Endodermal cell (in vitro differentiated cells): ENCODE measurements at places on chromosomes 3 and 15. TPM values are rescaled to one million over a fixed set of nuclear protein-coding genes. Genes with fewer than 3 reads are reported as not detected.

DNA sequence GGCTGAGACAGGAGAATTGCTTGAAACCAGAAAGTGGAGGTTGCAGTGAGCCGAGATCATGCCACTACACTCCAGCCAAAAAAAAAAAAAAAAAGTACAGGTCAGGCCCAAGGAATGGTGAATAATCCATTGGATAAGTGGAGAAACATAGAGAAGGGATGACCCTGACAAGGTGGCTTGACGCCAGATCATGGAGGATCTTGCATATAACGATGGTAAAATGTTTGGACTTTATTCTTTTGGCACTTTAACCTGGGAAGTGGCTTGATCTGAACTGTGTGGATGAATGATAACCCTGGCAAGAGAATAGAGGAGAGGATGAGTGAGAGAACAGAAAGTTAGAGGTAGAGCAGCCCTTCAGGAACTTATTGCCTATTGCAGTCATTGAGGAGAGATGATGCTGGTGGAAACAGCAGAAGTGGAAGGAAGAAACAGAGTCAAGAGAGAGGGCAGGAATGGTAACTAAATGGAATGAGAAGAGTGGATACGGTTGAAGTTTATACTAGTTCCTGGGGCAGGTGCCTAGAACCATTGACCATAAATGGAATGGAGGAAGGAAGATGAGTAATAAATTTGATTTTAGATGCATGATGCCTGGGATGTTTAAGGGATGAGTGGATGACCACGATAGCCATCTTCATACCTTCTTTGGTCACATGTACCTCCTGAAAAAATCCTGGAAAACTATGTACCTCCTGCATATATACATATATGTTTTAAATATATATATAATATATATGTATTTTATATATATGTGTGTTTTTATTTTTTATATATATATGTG lies 57.8 kb downstream of the BLM start:
- H3K4me3 ChIP-seq: no peak overlapping the region
- no peaks in the 10 kb centered on the region for H3K4me1 ChIP-seq
- H3K27ac ChIP-seq: no peak overlapping the region
- peaks cover 21% of the 10 kb centered on the region for H3K36me3 ChIP-seq

DNA sequence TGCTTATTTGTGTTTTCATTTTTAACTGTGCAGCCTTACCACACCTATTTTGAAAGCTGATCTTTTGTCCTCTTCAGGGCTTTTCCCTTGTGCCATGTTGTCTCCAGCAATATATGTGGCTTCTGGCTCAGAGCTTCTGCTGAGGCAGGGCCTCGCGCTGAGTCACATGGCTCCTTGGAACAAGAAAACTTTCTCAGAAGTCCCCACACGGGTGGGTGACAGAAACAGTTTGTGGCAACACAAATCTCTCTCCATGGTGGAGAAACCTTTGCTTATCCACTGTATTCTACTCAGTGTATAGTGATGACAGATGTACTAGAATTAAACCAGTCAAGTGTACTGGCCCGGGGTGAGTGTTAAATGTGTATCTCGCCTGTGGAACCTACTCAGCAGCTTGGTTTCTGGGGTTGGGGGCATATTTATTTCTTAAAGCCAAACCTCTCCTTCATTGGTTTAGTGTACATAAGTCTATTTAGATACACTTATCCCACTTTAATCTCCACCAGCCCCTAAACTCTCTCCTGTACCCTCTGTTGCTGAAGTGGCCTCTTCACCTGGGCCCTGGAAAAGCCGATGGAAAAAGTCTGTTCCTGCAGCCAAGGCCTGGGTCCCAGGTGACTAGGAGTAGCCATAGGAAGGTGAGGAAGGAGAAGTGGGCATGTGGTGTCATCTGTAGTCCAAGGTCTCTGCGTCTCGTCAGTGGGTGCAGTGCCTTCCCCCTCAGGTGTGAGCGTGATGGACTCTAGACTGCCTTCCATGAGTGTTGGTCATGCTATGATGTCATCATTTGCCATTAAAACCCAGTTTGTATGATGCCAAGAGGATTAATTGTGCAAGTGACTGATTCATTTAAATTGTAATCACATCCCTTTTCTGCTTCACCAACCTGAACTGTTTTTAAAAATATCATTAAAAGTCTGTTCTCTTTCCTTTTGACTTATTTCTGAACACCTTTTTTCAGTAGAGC lies 3.2 kb upstream of the FBXL22 start:
- H3K27ac ChIP-seq: no peak overlapping the region
- no peak overlapping the region for H3K4me3 ChIP-seq
- H3K36me3 ChIP-seq: peaks cover 48% of the 10 kb centered on the region
- DNase-seq: no peak

- no peak for DNase-seq
- peak overlapping the region; percentile 93 for H3K4me3 ChIP-seq
- no peaks in the 10 kb centered on the region for H3K27me3 ChIP-seq
Measured at GRCh38 chr15:76310475-76311099, 682 bp downstream of the ETFA start.

DNA sequence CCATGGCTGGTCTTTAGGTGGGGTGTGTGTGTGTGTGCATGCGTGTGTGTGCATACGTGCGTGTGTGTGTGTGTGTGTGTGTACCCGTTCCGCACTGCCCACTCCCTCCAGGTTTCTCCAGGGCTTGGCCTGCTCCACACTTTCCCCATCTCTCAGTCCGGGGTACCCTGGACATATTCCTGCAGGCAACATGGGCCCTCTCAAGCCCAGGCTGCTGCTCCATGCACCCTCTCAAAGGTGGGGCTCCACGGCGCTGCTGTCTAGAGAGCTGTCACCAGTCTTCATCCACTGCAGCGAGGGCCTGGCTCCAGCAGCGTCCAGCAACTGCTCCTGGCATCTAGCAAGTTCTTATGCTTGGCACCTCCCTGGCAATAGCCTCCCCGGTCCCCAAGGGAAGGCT lies 86.1 kb downstream of the ATP10A start:
- DNase-seq: no peak
- H3K27ac ChIP-seq: no peak overlapping the region
- H3K4me1 ChIP-seq: no peaks in the 10 kb centered on the region
- no peak overlapping the region for H3K4me3 ChIP-seq
- no peaks in the 10 kb centered on the region for H3K27me3 ChIP-seq

DNA sequence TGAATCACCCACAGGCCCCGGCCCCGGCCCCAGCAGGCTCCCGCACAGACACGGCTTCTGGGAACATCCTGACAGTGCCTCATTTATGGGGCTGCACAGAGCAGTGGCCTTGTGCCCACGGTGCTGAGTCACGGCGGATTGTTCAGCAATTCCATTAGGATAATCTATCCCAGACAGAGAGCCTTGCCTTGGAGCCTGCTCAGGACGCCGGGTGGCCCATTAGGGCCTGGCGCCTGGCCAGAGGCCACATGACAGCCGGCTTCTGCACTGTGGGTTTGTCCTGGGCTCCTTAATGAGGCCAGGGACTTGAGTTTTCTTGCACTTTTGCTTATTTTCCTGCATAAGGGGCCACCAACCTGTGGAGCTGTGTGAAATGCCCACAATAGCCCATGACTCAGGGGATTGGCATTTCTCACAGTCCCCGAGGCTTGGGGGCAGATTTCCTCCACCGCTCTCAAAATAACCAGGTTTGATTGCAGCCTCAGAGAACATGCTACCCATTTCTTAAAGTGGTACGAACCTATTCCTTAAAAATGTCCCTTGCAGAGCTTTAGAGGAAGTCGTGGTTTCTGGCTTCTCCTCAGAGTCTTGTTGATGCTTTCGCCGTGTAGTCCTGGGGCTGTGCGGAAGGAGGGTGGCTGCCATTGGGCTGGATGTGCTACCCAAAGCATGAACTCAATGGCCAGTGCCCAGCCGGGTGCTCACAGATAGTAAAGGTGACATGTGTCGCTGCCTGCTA lies 19.0 kb downstream of the SYNM start:
- no peak overlapping the region for H3K4me3 ChIP-seq
- H3K27ac ChIP-seq: peak overlapping the region; percentile 91
- H3K27me3 ChIP-seq: no peaks in the 10 kb centered on the region
- DNase-seq: peak; percentile 90
- peaks cover 12% of the 10 kb centered on the region for H3K36me3 ChIP-seq

- peaks cover 5% of the 10 kb centered on the region for H3K4me1 ChIP-seq
- no peaks in the 10 kb centered on the region for H3K27me3 ChIP-seq
- H3K4me3 ChIP-seq: no peak overlapping the region
- peak; percentile 17 for DNase-seq
- no peak overlapping the region for H3K27ac ChIP-seq
Measured at GRCh38 chr15:32106401-32107381, 76.4 kb downstream of the CHRNA7 start.

DNA sequence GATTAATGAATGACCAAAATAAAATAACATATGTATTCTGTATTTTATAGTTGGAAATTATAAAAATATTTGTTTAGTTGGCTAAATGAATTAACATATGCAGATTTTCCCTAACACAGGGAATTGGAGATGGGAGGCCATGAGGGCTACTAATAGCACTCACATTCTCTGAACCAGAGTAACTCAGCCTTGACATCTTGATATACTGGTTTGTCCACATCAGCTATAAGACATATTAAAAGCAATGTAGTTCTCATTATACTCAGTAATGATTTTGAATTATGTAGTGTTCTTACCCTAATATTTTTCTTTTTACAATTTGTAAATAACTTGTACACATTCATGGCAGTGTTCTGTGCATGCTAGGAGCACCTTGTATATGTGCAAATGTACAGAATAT lies 255.9 kb downstream of the EPHA6 start:
- DNase-seq: no peak
- no peak overlapping the region for H3K4me3 ChIP-seq

GRCh38 chr15:52615302-52615701 lies 46.5 kb upstream of the ARPP19 start:
- no peaks in the 10 kb centered on the region for H3K27me3 ChIP-seq
- H3K4me1 ChIP-seq: no peaks in the 10 kb centered on the region

DNA sequence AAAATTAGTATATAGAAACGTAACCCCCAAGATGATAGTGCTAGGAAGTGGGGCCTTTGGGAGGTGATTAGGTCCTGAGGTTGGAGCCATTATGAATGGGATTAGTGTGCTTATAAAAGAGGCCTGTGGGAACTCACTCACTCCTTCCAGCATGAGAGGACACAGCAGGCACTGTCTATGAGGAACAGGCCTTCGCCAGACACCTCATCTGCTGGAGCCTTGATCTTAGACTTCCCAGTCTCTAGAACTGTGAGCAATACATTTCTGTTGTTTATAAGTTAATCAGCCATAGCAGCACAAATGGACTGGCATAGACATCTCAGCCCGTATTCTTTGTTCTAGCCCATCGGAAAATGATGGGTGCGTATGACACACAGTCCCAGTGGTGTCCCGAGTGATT lies 152.3 kb downstream of the GABRG3 start:
- H3K36me3 ChIP-seq: no peaks in the 10 kb centered on the region
- H3K27me3 ChIP-seq: no peaks in the 10 kb centered on the region
- H3K4me1 ChIP-seq: peaks cover 4% of the 10 kb centered on the region
- H3K4me3 ChIP-seq: no peak overlapping the region

DNA sequence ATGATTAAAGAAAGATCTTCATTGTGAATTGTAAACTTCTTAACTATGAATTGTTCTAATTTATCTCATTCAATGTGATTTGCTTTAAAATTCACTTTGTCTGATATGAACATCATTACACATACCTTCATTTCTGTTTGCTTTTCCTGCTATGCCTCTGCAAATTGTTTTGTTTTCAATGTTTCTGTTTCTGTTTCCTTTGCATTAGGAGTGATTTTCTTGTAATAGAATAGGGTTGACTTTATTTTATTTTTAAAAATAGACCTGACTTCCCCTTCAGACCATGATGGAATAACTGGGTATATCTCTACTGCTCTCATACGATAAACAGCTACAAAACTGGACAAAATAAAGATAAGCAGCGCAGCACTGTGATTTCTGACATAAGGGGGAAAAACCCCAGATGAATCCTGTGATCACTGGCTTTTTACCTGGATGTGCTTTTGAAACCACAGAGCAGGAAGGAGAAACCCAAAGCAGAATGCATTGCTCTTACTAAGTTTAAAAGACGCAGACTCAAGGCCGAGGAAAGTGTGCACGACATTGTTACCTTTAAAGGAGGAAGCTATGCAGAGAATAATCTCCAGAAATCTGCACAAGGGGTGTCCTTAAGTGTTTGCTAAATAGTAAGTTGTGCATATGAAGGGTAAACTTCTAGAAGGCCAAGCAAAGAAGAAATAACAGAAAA lies 420.2 kb downstream of the TBC1D5 start:
- H3K27me3 ChIP-seq: no peaks in the 10 kb centered on the region
- H3K4me1 ChIP-seq: no peaks in the 10 kb centered on the region
- DNase-seq: no peak
- H3K36me3 ChIP-seq: no peaks in the 10 kb centered on the region

GRCh38 chr3:132378048-132378762 lies 39.1 kb upstream of the DNAJC13 start:
- H3K27ac ChIP-seq: no peak overlapping the region
- peak overlapping the region; percentile 78 for H3K4me3 ChIP-seq
- no peak for DNase-seq
- H3K36me3 ChIP-seq: no peaks in the 10 kb centered on the region
- H3K27me3 ChIP-seq: no peaks in the 10 kb centered on the region
- H3K4me1 ChIP-seq: no peaks in the 10 kb centered on the region

GRCh38 chr3:170033489-170033888 lies 4.3 kb upstream of the GPR160 start:
- H3K4me1 ChIP-seq: no peaks in the 10 kb centered on the region
- DNase-seq: no peak
- no peak overlapping the region for H3K27ac ChIP-seq

DNA sequence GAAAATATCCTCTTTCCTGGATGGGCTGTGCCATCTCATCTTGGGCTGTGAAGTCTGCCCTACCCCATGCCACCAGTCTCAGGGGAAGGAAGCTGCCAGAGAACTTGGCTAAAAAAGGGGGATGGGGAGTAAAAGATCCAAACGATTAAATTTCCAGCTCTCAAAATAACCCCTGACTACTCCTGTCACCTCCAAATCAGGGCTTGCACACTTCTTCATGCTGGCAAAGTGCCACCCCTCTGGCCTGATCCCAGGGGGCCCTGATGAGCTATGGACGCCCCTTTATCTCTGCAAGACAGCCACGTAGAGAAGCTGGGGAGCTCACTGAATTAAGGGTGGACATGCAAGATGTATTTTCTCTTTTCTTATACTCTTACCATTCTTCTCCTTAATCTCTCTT lies 1.2 kb upstream of the MLF1 start:
- no peak overlapping the region for H3K27ac ChIP-seq
- H3K27me3 ChIP-seq: peaks cover 20% of the 10 kb centered on the region
- no peaks in the 10 kb centered on the region for H3K4me1 ChIP-seq
- no peaks in the 10 kb centered on the region for H3K36me3 ChIP-seq
- H3K4me3 ChIP-seq: no peak overlapping the region

DNA sequence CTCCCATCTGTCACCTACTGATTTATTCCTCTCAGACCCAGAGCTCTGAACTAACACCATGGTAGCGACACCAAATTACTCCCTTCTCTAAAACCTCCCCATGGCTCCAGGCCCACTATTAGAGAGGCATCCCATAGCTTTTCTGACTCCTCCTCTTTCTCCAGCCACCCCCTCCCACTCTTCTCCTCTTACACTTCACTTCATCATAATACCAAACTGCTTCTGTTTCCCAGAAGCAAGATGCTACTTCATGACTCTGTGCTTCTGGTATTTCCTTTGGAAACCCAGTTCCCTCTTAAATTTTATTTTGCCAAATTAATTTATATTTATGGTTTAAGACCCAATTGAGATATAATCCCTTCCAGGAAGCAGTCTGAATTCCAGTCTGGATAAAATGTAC lies 465.1 kb upstream of the PDZRN3 start:
- H3K36me3 ChIP-seq: no peaks in the 10 kb centered on the region
- no peaks in the 10 kb centered on the region for H3K4me1 ChIP-seq
- H3K4me3 ChIP-seq: no peak overlapping the region
- H3K27me3 ChIP-seq: no peaks in the 10 kb centered on the region
- no peak overlapping the region for H3K27ac ChIP-seq

Gene TERC
- total RNA-seq: 5.5 to 9.4 TPM (median 8.6 TPM) in 3 replicates

Gene ABI3BP
- 0.23 to 0.61 TPM (median 0.42 TPM) in 3 replicates for total RNA-seq

Gene TLR9
- not detected in 3 replicates for total RNA-seq

Gene LRRK1
- total RNA-seq: 2.1 to 4.2 TPM (median 2.7 TPM) in 3 replicates
